T-helper 2 cell (primary cell): ENCODE measurements at places on chromosomes 5 and 9.

GRCh38 chr5:1950708-1951103 is 68.0 kb upstream of the IRX4 start:
- DNase-seq = no peak

DNA sequence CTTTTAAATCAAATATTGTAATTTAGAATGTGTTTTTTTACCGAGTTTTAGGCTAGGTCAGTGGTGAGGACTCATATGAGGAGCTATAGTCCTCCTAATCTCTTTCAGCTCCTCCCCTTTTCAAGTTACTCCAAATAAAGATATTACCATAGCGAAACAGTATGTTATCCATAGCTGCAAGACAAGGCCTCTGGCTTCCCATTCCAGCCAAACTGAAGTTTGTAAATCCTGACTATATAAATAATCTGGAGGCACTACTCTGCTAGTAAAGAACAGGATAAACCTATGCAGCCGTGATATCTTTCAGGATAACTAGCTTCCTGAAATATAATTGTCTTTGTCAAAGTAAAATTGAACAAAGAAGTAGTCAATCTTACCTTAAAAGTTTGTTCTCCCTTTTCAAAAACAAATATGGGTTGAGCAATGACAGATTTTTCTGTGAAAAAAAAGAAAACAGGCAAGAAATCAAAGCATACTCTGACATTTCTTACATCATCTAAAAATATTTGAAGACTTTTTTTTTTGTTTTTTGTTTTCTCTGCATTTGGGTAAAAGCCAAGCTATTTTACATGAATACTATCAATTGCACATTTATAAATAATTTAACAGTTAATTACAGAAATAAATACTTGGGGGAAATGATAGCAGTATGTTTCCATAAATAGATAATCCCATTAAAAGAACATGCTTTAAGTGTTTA is 29.3 kb upstream of the NADK2 start:
- no peak for DNase-seq

GRCh38 chr5:67577424-67577823 is 380.8 kb upstream of the CD180 start:
- no peak for DNase-seq

DNA sequence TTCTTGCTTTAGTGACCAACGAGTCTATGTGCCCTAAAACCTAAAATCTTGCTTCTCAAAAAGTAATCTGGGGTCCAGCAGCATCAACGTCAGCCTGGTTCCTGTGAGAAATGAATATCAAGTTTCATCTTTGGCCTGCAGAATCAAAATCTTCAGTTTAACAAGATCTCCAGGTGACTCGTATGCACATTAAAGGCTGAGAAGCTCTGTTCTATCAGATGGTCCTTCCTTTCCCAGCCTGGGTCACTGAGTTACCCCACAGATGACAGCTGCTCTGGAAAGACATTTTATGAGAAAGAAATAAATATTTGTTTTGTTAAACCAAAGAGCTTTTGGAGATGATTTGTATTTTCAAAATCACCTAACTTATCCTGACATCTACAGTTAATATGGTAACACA is 75.8 kb downstream of the ADAMTSL1 start:
- no peak for DNase-seq

- no peak for DNase-seq
Observed at GRCh38 chr9:127311239-127311741, 46.7 kb downstream of the GARNL3 start.

DNA sequence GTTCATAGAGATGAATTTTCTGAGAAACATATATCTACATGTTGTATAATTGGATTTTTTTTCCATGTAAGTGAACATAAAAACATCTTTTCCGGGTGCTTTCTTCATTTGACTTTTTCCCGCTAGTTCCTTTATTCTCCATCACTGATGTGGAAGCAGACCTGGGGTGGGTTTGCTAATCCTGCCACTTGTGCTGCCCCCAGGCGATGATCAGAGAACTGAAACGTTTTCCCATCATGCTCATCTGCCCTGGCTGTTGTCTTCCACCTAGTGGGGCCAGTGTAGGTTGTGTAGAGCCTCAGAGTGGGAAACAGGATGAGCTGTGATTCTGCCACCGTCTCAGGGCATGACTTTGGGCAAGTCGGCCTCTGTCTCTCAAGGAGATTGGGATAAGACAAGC is 34.2 kb upstream of the TGFBR1 start:
- no peak for DNase-seq

GRCh38 chr9:73916016-73916673 is 581.0 kb upstream of the RORB start:
- no peak for DNase-seq

- no peak for DNase-seq
Observed at GRCh38 chr5:151680944-151681427, 5.7 kb downstream of the SPARC start.

DNA sequence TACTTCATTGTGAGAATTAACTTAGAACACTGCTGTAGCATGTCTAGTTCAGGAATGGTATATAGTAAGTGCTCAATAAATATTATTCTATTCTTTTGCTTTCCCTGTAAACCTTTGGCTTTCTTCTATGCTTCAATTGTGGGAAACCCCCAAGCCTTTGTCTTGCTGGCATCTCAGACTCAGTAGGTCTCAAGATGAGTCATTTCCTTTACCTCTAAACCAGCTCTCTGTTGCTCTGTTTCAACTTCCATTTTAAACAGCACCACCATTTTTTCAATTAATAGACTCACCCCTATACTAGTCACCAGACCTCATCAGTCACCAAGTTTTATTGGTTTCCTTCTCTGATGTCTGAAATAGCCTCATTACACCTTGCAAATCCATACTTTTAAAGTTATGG is 43.5 kb downstream of the DMAC1 start:
- DNase-seq = no peak

DNA sequence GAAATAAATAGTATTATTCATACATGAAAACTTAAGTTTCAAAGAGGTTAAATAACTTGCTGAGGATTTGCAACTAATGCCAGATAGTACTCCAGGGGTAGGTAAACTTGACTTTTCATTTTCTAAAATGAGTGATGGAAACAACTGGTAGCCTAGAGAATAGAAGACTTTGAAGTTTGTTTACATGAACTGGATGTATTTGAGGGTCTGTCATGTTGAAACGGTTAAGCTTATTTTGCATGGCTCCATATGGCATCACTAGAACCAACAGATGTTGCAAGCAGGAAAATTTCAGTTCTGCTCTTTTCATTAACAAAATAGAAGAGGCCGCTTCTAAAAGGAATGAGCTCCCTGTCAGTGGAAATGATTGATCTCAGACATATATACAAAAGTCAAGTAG is 105.1 kb upstream of the SGCD start:
- no peak for DNase-seq

GRCh38 chr5:168649306-168649705 is 70.1 kb upstream of the PANK3 start:
- DNase-seq = no peak

DNA sequence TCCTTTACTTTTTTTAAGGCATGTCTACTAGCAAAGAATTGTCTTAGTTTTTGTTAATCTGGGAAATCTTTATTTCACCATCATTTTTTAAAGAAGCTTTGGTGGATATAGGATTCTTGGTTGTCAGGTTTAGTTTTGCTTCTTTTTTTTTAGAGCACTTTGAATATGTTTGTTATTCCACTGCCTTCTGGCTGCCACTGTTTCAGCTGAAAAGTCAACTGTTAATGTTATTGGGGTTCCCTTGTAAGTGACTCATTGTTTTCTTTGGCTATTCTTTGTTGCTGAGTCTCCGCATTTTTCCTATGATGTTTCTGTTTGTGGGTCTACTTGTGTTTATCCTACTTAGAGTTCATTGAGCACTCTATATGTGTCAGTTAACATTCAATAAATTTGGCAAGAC is 44.4 kb downstream of the PHAX start:
- no peak for DNase-seq

DNA sequence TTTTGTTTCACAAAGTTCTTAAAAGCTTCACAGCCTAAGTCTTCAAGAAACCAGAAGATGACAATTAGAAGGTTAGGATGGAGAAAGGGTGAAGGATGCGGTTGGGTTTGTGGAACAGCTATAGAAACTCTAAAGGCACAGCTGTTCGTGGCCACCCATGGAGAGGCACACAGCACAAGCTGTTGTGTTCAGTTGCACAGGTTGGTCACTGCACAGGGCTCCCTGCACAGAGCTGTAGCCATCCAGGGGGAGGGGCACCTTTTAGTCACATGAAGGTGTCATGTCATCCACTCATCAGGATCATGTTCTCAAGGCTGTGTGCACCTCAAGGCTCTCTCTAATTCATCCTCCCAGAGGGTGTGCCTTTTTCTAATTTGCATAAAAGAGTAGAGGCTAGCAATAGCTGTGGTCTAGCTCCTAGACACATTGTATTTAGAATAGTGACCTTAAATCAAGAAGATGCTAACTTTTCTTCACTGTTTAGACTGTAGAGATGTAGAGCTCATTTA is 5.0 kb upstream of the RASGRF2 start:
- DNase-seq = no peak

- DNase-seq = no peak
Observed at GRCh38 chr5:180396926-180397325, 43.8 kb upstream of the GFPT2 start.

DNA sequence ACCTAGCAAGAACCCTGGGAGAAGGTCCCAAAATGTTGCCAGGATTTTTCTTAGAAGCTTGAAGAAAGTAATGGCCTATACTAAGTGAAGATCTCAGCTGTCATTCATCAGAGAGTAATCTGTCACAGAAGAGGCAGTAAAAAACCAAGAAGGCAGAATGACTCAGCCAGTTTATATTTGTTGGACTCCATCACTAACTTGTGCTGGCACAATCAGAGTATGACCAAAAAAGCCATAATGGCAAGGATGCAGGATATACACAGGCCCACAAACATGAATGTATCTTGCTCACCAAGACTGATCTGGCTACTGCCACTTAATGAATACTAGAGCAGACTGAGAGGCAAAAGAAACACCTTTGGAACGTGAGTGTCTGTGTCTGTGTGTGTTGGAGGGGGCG is 104.0 kb upstream of the POU5F2 start:
- DNase-seq = no peak

GRCh38 chr5:107567901-107568671 is 102.7 kb downstream of the EFNA5 start:
- DNase-seq = no peak

DNA sequence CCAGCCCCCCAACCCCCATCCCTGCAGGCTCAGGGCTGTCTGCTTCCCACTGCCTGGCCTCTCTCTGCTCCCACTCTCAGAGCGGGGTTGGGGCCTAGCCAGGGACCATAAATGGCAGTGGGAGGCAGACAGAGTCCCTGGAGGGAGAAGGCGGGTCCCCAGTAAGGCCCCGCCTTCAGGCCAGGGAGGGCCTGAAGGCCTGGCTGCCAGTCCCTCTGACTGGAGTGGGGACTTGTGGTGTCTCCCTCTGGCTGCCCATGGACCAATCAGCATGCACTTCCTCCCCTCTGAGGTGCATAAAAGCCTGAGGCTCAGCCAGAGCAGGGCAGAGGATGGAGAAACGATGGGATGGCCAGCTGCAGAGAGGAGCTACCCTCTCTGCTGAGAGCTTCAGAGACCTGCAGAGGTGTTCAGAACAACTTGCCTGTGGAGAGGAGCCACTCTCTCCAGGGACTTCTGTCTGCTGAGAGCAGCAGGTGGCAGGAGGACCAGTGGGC is 2.7 kb upstream of the BTNL9 start:
- DNase-seq = no peak

DNA sequence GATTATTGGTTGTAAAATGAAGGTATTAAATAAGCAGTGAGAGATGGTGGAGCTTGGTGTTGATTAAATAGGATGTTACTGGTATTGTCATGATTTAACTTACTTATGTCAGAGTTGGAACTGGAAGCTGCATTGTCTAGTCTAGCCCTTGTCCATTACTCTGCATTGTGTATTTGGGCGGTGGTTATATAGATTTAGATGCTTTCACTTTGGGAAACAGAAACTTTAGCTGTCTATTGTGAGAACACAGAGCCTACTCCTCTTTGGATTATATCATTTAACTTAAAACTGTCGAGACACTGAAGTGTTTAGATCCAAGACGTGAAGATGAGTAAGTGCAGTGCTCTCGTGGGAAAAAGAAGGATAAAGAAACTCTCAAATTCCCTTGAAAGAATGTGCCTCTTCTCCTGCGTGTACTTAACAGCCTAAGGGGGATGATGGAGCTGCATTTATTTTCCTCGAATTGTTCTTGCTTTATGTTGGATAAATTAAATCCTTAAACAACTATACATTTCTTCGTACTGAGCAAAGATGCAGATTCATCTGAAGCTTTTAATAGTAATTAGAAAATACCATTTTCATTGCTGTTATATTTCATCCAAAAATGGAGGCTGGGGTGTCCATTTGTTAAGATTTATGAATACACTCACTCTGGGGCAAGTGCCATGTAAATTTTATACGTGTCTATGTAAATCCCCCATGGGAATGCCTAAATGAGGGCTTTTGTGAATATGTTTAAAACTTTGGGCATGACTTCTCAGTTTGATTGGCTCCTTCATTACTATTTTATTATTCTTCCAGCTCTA is 21.6 kb downstream of the FBXL7 start:
- no peak for DNase-seq

- no peak for DNase-seq
Observed at GRCh38 chr9:36796671-36797419, 224.2 kb downstream of the MELK start.

DNA sequence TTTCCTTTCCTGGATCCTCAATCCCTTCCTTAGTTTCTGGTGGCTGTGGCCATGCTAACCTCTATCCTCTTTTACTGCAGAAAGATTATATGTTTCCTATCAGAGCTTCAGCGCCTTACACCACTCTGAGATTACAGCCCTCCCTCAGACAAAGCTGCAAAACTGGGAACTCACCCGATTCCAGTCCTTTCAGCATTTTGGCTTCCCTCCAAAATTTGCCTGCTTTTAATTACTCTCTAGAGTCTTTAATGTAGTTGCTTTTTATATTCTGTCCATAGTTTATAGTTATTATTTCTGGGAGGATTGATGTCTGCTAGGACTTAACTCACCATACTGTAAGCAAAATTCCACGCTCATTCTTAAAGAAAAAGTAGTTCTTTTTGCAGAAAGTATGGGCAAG is 110.2 kb downstream of the NSG2 start:
- no peak for DNase-seq

GRCh38 chr5:181086026-181086883 is 44.7 kb downstream of the OR2V1 start:
- DNase-seq = no peak

GRCh38 chr5:111742177-111742994 is 14.6 kb downstream of the NREP start:
- no peak for DNase-seq

DNA sequence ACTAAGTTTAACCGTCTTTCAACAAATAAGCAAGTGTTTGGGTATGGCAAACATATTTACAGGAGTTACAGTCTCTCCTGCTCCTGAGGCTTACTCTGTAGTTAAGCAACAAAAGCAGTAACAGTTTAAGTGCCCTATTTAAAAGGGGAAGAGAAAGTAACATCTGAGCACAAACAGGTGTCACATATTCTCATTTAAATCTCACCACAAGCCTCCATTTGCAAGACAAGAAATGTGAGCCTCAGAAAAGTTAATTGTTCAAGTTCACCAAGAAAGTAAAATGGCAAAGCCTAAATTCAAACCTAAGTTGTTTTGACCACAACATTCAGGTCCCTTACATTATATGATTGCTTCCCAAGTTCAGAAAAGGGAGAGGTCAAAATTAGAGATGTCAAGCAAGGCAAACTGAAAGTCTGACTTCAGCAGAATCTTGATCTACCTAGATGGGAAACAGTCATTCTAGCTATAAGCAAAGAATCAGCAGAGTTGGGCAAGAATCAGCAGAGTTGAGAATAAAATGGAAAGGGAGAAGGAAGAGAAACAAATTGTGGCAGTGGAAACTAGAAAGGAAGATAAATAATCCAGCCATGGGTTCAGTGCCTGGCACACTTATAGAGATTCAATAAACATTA is 93.4 kb downstream of the STRBP start:
- no peak for DNase-seq

- DNase-seq = no peak
Observed at GRCh38 chr5:38612851-38613250, 56.4 kb upstream of the LIFR start.

- no peak for DNase-seq
Observed at GRCh38 chr5:53749621-53750020, 189.2 kb downstream of the NDUFS4 start.
